NCI-H2081 (cell line): ENCODE measurements at places on chromosomes 6 and 20.

DNA sequence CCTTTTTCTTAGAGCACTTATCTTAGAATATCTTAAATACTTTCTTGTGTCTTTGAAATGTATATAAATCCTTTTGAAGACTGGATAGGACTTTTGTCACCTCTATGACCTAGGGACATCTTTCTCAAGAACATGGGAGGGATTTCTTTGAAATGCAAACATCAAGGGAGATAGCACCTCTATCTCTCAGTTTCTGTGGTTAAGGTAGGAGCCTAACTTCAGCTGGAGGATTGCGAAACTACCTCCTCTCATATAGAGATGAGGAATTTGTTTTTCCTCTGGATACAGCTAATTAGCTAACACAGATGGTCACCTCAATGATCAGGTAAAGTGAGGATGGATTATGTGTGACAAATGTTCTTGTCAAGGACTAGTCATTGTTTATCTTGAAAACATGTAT, 631.3 kb upstream of the IMPG1 start:
- DNase-seq, result no peak

DNA sequence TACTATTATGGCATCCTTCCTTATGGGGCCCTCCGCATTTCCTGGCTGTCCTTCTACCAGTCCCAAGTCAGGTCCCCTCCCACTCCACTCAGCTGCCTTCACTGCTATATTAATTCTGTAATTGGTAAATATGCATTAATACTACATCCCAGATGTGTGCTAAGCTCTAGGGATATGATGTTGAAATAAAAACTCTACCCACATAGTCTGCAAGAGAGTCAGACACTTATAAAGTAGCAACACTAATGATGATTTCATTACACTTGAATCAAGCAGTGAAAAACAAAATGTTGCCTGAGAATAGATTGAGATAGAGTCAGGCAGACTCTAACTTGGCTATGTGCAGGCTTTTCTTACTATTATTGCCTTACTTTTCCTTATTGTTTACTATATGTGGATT, 62.4 kb downstream of the AIG1 start:
- DNase-seq, result no peak

GRCh38 chr6:132780770-132781371, 17.6 kb downstream of the SLC18B1 start:
- DNase-seq, result no peak

DNA sequence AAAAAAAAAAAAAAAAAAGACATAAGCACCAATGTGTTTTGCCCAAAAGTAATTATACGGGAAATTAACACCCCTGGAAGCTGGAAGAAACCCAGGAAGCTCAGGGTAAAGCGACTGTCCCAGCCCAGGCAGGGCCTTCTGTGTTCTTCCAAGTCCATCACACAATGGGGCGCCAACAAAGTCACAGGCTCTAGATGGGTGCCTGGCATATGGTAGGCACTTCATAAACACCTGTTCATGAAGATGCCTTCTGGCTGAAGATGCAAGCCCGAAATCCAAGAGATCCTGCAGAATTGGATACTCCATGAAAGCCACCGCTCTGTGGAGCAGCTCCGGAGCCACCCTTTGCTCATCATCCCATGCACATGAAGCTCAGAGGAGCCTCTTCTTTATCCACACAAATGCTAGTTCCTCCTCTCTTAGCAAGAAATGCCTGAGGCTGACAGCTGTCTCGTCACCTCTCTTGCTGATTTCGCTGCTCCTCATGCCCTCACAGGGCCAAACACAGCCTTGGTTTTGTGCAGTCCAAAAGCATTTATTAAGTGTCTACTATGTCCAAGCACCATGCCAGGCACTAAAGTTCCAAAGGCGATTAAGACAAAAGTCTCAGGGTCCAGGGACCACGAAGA, 76.6 kb downstream of the TRERF1 start:
- no peak for DNase-seq

DNA sequence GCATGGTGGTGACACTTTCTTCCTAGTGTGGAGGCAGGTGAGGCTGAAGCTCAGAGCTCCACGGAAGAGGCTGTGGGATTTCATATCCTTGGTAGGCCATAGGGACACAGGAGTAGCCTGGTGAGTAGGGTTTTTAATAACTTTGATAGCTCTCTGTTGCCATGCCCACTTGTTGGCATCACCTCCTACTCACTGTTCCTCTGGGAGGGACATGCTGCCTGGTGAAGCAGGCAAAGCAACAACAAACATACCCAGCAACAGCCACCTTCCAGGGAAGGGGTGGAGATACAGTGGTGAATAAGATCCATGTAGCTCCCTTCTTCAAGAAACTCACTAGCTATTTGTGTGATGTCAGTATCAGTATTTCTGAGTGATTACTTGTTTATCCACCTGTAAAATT, 285.4 kb downstream of the CLIC5 start:
- DNase-seq, result no peak

- DNase-seq, result no peak
Measured at GRCh38 chr6:131107151-131107550, 28.1 kb upstream of the AKAP7 start.

DNA sequence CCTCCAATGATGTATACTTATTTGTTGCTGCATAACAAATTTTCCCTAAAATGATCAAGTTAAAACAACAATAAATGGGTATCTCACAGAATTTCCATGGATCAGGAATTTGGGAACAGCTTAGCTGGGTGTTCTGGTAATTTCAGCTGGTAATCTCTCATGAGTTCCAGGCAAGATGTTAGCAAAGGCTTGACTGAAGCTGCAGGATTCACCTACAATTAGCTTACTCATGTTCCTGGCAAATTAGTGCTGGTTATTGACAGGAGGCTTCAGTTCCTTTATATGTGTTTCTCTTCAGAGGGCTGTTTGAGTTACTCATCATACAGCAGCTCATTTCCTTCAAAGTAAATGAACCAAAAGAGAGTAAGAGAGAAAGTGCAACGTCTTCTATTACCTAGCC, 506.3 kb upstream of the IMPG1 start:
- DNase-seq, result no peak

DNA sequence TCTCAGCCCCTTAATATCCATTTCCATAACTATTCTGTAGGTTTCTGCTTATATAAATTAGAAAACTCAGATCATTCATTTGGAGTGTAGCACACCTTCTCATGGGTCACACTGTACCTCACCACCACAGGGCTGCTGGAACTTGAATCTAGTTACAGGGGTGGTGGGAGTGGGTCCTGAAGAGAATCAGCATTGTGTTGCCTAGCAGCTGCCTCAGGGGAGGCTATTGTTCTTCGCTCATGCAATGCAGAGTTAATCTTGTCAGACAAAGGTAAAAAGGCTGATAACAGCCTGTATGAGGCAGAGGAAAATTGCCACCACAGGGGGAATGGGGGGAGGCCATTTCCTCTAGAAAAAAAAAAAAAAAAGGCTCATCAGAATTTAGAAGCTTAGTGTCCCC, 496.0 kb upstream of the ADGRB3 start:
- peak; percentile 55 for DNase-seq

- no peak for DNase-seq
Measured at GRCh38 chr20:991850-992249, 10.3 kb downstream of the RSPO4 start.

DNA sequence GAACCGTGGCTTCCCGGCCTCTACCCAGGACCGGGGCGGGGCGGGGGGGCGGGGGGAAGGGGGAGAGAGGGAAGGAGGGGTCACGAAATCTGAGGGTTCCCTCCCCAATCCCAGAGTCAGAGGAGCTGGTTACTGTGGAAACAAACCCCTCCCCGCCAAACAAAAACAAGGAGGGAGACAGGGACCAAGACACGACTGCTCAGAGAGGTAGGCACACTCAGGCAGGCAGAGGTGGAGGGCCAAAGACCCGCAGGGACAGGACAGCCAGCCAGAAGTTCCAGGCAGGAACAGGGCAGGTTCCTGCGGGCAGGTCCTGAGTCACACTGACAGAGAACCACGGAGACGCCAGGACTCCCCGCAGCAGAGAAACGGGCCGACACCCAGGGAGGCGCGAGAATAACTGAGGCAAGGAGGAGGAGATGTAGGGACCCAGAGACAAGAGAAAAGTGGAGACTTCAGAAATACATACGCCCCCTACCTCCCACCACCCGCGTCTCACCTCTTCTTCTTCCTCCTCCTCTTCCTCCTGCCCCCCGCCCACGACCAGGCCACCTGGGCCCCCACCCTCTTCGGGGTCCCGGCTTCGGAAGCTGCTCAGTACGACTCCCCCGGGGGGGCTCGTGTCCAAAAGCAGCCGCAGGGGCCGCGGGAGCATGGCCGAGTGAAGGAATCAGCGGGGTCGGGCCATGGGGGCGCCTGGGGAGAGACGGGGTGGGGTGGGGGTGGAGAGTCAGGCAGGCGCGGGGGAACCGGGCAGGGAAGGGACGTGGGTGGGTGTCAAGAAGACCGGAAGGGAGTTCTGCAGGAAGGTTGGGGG, 578 bp downstream of the RGL2 start:
- DNase-seq, result peak; percentile 36

DNA sequence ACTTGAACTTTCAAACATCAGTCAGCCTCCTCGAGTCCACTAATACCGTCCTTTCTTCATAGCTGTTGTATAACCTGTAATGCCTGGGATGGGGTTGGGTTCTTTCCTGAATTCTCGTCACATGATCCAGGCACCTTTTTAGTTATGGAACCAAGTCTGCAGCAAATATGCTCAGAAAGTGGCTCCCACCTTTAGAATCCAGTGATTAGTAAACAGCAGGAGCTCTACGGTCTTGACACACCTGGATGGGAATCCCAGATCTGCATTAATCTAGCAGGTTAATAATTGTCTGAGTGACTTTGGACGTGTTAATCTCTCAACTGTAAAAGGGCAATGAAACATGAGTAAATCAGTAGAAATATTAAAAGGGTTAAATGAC, 729 bp upstream of the ZHX3 start:
- no peak for DNase-seq

DNA sequence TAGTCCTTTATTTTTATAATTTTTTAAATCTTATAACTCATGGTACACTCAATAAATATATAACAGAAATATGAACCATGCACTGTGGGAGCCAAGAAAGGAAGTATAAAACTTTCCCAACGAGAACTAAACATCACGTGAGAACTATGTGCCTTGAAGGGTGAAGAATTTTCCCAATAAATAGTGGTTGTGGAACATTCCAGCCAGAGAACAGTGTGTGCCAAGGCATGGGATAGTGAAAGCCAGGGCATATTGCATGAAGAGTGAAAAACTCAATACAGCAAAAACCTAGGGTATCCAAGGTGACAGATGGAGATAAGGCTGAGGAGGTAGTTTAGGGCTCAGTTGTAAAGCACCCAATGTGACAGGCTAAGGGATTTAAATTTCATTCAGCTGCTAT, 86.1 kb downstream of the SIM1 start:
- no peak for DNase-seq

GRCh38 chr6:48080227-48081009, 30.6 kb downstream of the PTCHD4 start:
- peak; percentile 17 for DNase-seq

DNA sequence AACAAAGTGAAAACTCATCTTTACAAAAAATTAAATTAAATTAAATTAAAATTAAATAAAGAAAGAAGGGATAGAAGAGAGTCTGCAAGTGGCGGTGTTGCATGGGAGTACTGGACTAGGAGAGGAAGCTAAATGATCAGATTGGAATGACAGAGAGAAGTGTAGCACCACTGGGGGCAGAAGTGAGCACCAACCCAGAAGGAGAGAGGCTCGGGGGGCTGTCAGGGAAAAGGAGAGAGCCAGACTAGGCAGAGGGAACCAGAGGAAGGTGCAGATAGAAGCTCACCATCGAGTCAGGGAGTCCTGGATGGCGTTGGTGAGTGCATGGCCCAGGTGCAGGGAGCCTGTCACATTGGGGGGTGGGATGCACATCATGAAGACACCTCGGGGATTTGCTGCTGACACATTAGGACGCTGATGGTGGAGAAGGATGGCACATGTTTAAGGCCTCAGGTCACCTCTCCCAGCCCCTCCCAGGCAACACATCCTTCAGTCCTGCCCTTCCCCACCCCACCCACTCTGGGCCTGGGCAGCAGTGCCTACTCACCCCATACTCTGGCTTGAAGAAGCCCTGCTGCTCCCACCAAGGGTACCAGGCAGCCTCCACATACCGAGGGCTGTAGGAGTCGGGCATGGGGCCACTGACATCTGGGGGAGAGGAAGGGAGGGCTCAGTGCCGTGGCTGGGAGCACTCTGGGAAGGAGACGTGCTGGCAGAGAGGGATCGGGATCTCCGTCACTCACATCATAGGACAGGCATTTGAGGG, 4.0 kb downstream of the VARS1 start:
- peak; percentile 4 for DNase-seq

DNA sequence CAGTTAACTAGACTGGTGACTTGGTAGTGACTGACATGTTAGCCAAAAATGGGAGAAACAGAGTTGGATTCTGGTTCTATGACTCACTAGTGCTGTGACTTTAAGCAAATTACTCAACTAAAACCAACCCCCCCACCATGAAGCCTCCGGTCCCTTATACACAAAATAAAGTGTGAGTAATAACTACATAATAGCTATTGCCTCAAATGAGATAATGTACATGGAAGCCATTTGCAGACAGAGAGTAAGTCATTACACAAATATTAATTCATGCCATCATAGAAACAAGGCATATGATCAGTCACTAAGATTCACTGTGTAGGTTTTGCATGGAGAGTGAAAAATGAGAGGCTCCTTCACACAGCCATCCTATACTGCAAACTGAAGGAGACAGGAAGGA, 111.9 kb downstream of the HIVEP2 start:
- no peak for DNase-seq

GRCh38 chr6:148824960-148825359, 78.1 kb downstream of the UST start:
- DNase-seq, result no peak

DNA sequence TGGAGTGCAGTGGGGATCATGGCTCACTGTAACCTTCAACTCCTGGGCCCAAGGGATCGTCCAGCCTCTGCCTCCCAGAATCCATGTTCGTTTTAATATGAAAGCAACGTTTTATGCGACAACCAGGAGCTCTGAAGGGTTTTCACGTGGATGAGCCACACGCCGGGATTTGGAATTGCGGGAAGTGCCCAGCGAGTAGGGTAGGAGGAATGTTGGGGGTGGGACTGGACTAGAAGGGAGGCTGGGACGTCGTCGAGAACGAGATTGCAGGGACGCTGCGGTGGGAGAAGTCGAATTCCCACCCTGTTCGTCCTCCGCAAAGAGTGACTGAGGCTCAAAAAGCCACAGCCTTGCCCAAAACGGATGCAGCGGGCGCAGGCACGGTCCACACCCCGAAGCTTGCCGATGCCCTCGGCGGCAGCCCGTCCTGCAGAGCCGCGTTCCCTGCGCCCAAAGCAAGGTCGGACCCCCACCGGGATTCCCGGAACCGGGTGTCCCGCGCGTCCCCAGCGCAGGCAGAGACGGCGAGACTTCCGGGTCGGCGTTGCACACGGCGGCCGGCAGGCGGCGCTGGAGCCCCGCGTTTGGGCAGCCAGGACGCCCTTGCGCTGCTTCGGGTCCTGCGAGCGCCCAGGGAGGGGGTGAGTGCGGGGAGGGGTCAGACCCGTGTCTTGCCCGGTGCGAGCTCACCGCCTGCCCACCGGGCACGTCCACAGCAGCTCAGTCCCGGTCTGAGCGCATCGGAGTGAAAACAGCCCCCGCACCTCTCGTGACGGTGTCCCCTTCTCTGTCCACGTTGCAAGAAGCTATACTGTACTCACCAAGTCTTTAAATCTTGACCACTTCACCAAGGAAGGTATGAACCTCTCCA, 87.8 kb downstream of the DHX35 start:
- DNase-seq, result peak; percentile 74

GRCh38 chr6:127950566-127951145, 49.8 kb upstream of the THEMIS start:
- no peak for DNase-seq
